ENCODE measurements at places on chromosomes 11 and 22. TPM values are rescaled to one million over a fixed set of nuclear protein-coding genes. Genes with fewer than 3 reads are reported as not detected.
A peak's percentile ranks its signal among the peaks of the same experiment; 100 is the strongest.

The FJX1 gene
- 21.6 TPM for total RNA-seq

DNA sequence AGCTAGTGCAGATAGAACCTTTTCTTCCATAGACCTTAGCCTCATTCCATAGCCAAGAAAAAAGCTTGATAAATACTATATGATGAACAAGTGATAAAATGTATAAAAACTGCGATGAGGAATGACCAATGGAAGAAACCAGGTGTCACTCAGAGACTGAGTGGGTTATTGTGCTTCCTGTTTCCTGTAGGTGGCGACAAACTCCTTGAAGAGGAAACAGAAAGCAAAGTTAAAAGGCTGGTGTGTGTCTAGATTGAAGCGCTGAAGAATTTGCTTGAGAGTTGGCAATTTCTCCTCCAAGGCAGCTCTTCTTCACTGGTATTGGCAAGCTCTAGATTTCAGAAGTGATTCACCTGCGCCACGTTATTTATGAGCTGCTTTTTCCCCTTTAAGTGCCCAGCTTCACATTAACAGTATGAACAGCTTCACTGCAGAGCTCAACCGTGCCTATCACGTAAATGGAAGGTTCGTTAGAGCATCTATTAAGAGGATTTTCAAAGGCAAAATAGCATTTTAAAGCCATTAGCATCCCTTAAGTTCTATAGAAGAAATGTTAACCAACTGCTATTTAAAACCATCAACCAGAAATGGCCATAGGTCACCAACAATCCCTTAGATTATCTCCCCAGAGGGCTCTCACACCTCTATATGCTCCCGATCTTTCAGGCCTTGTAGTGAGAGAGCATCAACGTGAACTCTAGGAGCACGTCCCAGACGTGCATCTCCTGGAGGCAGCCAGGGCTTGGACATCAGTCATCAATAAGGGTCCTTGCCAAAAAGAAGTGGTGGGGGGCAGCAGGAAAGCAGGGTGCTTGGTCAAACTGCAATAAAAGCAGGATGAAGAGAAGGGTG lies 179.4 kb downstream of the CADM1 start:
- no peaks in the 10 kb centered on the region for H3K36me3 ChIP-seq
- DNase-seq: no peak
- H3K27ac ChIP-seq: no peak overlapping the region
- H3K4me1 ChIP-seq: no peaks in the 10 kb centered on the region
- no peak overlapping the region for H3K4me3 ChIP-seq

- H3K27me3 ChIP-seq: peaks cover 6% of the 10 kb centered on the region
- no peak overlapping the region for H3K4me3 ChIP-seq
- H3K27ac ChIP-seq: no peak overlapping the region
- peaks cover 8% of the 10 kb centered on the region for H3K4me1 ChIP-seq
- DNase-seq: no peak
Measured at GRCh38 chr11:11262171-11262920, 90.7 kb downstream of the CSNK2A3 start.

GRCh38 chr11:44950625-44951476 lies at the start of gene TP53I11:
TSS of gene TP53I11 (minus strand) at chr11:44950883. CDS start at chr11:44938335, 12,548 bp downstream.
- peak within 1 kb of the TSS; percentile 52 for H3K27ac ChIP-seq
- peak within 1 kb of the TSS; percentile 91 for H3K4me3 ChIP-seq
- no peaks in the 10 kb centered on the region for H3K36me3 ChIP-seq
- no peaks in the 10 kb centered on the region for H3K27me3 ChIP-seq
- DNase-seq: peak; percentile 93

DNA sequence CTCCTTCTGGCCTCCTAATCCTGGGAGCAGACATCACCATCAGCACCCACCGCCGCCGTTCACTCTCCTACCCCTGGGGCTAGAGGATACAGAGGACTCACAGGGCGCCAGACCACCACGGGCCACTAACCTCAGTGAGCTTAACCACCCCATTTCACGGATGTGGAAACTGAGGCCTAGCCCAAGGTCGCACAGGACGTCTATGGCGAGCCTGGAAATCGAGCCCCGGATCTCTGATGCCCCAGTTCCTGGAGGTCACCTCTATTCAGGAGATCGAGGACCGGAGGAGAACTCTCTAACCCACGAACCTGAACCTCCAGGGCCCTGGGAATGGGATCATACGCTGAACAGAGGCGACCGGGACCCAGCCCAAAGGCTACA lies 349 bp downstream of the TIMM10 start:
- H3K27ac ChIP-seq: peak overlapping the region; percentile 56
- DNase-seq: no peak
- peaks cover 15% of the 10 kb centered on the region for H3K4me1 ChIP-seq
- H3K27me3 ChIP-seq: peaks cover 9% of the 10 kb centered on the region

- H3K4me1 ChIP-seq: no peaks in the 10 kb centered on the region
- H3K27ac ChIP-seq: no peak overlapping the region
- H3K27me3 ChIP-seq: no peaks in the 10 kb centered on the region
- H3K36me3 ChIP-seq: peaks cover 32% of the 10 kb centered on the region
- DNase-seq: no peak
Measured at GRCh38 chr22:20765938-20766337, 8.0 kb upstream of the SERPIND1 start.

DNA sequence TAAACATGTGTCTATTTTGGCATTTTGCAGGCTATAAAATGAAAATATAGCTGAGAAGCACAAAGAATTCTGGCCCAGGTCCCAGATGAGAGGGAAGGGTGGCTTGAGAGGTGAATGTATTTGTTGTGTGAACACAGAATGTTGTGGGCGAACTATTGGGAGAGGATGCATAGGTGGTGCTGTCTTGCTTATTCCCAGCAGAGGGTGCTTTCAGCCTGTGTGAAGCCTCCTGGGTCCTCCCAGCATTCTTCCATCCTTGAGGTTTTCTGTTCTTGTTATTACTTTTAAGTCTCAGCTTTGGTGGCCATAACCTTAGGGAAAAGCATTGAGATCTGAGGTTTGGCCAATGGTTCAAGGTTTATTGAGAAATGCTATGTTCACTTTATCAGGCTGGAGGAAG lies 108.7 kb upstream of the SNX19 start:
- H3K4me3 ChIP-seq: no peak overlapping the region
- no peak overlapping the region for H3K27ac ChIP-seq
- no peaks in the 10 kb centered on the region for H3K4me1 ChIP-seq

- H3K4me3 ChIP-seq: peak overlapping the region; percentile 84
- H3K36me3 ChIP-seq: no peaks in the 10 kb centered on the region
- H3K4me1 ChIP-seq: peaks cover 56% of the 10 kb centered on the region
- no peaks in the 10 kb centered on the region for H3K27me3 ChIP-seq
- DNase-seq: peak; percentile 94
- peak overlapping the region; percentile 85 for H3K27ac ChIP-seq
Measured at GRCh38 chr22:29306835-29307595, 565 bp downstream of the GAS2L1 start.

DNA sequence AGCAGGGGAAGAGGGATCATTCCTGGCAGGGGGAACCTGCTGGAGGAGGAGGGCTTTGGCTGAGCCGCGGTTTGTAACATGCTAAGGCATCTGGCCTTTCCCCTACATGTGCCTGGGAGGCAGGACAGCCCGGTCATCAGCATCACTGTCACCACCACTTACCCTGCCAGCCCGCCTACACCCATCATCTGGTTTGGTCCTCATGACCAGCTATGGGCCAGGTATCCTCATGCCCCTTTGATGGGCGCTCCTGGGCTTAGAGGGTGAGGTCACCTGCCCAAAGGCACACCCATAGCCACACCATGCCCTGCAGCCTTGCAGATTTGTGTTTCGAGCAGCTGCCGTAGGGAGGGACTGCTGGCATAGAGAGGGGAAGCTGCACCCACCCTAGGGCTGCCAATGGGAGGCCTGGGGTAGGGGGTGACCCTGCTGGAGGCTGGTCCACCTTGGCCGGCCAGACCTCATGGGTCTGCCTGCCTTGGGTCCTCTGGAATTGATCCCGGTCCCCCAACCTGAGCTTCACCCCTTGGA lies 2.6 kb downstream of the MRGPRF start:
- H3K27ac ChIP-seq: peak overlapping the region; percentile 97
- peaks cover 70% of the 10 kb centered on the region for H3K4me1 ChIP-seq
- peaks cover 2% of the 10 kb centered on the region for H3K36me3 ChIP-seq
- DNase-seq: no peak

DNA sequence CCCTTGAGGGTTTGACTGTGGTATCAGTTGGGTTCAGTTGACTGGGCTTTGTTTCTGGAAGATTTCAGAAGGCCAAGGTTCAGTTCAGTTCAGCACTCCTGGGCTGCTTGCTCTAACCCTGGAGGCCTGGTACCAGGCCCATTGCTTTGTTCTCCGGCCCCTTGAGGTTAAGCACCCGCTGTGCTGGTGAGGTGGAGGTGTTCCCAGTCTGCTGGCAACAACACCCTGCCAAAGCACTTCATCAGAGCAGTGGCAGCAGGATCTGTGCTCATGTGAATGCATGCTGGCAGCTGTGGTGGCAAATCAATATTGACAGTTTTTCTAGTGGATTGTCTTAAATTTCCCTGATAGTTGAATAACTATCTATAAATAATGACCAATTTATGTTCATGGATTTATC lies 3.8 kb upstream of the SCGB1D1 start:
- no peak for DNase-seq
- no peak overlapping the region for H3K27ac ChIP-seq
- H3K4me1 ChIP-seq: no peaks in the 10 kb centered on the region
- peaks cover 36% of the 10 kb centered on the region for H3K27me3 ChIP-seq

GRCh38 chr11:124891373-124891861 lies 6.2 kb downstream of the ROBO4 start:
- no peaks in the 10 kb centered on the region for H3K36me3 ChIP-seq
- peaks cover 9% of the 10 kb centered on the region for H3K27me3 ChIP-seq
- H3K4me3 ChIP-seq: no peak overlapping the region

GRCh38 chr11:59849129-59849528 lies 3.8 kb upstream of the CBLIF start:
- DNase-seq: no peak
- no peaks in the 10 kb centered on the region for H3K36me3 ChIP-seq
- H3K4me3 ChIP-seq: no peak overlapping the region
- H3K27me3 ChIP-seq: peaks cover 2% of the 10 kb centered on the region
- H3K4me1 ChIP-seq: no peaks in the 10 kb centered on the region

DNA sequence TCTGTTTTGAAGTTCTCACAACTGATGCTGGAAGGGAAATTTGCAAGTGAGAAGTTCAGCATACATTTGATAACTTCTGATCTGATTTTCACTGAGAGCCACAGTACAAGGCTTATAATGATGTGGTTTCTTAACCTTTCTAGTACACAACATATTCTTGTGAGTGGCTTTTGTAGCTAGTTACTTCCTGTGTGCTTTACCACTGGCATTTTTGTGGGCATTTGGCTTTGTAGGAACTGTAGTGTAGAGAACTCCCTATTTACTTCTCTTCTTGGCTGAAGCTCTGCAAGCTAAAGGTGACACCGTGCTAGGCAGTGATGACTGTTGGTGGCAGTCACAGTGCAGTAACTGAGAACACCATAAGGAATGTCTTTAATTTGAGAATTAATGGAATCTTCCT lies 14.9 kb downstream of the USP47 start:
- H3K36me3 ChIP-seq: no peaks in the 10 kb centered on the region
- no peak overlapping the region for H3K4me3 ChIP-seq
- peaks cover 42% of the 10 kb centered on the region for H3K4me1 ChIP-seq
- H3K27ac ChIP-seq: no peak overlapping the region
- H3K27me3 ChIP-seq: no peaks in the 10 kb centered on the region

DNA sequence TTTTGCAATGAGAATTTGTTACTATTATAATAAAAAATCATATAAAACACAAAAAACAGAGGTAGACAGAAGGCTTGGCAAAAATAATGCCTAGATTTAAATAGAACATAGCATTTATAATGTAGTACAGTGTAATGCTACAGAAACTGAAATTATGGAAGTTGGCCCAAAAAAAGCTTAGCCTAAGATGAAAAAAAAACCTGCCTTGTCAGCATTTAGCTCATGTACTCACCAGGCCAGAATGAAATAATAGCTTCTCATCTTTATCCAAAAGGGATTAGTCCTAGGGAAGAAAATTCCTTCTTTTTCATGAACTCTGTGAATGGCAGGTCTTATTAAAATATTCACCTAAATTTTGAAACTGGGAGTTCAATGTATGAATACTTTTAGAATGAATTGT lies 951.1 kb downstream of the LRRC4C start:
- H3K36me3 ChIP-seq: no peaks in the 10 kb centered on the region
- H3K4me1 ChIP-seq: no peaks in the 10 kb centered on the region
- H3K27ac ChIP-seq: no peak overlapping the region
- H3K4me3 ChIP-seq: no peak overlapping the region
- DNase-seq: no peak
- H3K27me3 ChIP-seq: no peaks in the 10 kb centered on the region

Data from osteocyte (in vitro differentiated cells).